ENCODE measurements at places on chromosomes 1 and 21.

DNA sequence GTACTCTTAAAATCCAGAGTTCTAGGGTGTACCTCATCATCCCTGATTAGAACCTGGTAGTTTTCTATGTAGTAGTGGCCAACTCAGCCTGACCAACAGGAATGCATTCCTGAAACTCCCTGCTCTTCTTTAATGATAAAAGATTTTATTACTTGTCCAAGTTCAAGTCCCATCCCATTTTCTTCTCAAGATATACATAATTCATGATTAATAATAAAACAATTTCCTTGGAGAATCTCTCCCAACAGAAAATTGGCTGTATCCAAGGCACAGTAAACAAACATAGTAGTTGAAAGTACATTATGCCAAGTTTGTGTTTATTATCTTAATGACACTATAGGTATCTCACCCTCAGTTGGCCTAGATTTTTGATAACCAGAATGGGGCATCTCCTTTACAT, 714.1 kb upstream of the ADAMTS5 start:
- DNase-seq = no peak

GRCh38 chr1:188363943-188364342, 1535.2 kb downstream of the PLA2G4A start:
- DNase-seq = no peak

DNA sequence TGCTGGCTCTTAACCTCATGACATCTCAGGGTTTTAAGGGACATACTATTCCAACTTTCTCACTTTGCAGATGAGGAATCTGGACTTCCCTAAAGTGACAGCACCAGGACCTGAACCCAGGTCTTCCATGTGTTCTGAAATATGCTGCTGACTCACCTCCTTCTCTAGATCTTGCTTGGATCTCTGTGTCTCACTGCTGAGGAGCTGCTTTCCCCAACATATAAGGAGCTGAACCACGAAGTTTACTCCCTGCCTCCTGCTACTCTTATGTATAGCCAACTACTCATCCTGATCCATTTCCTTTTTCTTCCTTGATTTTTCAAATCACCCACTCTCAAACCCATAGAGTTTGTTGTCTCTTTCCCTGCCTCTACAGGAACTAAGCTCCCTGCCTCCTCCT, 38.2 kb downstream of the ALG14 start:
- DNase-seq = no peak

DNA sequence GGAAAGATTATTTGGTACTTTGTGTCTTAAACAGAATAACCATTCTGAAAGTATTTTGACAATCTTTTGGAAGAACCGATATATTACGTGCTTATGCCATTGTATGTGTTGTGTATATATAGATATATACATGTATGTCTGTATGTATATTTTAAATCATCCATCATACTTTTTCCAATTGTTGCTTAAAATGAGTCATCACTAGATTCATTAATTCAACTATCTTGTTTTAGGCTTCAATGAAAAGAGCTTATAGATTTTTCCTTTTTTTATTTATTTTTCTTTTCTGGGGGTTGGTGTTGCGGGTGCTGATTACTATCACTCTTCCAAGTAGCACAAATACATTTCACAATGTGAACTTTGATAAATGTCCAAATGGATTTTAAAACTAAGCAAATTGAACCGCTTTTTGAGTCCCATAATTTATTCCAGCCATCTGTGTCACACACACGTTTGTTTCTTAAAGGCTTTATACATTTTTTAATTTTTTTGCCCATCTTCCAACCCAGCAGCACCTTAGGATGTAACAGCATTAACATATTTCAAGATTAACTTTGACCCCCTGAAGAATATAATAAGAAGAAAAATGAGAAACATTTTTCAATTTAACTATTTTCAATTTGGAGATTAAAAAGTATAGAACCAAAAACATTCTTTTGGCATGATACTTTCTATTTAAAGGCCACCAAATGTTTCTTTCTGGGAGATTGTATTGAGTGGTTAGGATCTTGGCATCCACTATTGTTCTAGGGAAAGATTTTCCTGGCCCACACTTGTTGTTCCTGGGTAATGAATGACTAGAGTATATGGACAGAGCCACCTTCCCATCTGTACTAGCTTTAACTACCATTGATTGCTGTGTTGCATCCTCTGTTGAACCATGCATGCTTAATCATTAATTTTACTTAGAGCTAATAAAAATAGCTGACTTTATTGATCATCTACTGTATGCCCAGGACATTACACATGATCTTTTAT, 9.3 kb upstream of the DPYD start:
- no peak for DNase-seq

DNA sequence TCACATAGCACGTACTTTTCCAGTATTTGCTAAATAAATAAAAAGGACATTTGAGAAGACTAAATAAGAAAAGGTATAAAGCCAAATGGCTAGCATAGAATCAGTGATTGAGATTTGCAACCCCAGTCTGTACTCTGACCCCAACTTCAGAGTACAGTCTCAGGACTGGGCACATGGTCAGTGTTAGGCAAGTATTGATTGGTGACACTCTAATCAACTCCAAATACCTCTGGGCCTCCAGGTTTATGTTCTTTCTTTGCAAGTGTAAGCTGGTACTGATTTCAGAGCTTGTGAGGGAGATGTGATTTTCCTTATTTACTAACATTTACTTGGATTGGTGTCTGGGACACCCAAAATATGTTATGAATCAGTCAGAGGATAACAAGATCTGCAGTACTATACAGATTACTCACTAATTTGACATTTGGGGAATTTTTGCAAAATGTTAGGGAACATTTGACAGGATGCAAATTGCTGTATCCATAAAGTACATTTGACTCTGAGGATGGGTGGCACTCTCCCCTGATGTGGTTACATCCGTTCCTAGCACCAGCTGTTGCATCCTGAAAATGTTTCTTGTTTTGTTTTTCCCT, 34.2 kb downstream of the LMO4 start:
- no peak for DNase-seq

DNA sequence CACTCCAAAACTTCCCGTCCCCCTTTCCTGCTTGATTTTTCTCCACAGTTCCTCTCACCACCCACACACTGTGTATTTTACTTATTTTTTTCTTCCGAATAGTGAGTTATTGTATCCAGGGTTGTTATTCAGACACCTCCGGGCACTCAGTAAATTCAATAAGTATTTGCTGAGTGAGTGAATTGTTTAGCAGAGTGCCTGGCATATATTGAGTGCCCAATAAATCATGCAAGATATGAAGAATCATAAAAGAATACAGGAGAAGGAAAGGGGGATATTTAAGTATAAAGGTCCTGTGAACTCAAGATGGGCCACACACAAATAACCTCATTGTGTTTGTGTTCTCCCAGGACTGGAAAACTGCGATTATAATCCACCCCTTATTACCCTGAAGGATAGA, 139.9 kb downstream of the GALNT2 start:
- DNase-seq = no peak

DNA sequence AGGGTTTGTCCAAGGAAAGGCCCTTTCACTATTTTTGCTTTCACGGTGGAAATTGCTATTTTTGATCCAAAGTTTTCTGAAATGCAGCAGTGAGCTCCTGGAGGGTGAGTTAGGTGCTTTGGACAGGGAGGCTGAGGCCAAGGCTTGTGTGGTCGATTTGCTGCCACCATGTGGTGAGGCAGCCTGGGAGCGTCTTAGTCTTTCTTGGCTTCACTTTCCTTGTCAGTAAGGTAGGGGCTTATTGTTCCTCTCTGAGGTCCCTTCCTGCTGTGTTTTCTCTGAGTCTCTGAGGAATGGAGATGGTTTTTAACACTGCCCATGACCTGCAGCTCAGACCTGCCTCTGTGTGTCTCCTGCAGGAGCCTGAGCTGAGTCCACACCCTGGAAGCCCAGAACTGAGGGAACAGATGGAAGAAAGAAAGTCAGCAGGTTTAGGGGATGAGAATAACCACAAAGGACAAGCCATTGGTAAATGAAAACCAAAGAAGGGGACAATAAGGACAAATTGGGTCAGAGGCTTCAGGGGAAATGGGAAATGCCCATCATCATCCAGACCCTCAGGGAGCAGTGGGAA, 20.1 kb upstream of the S100A10 start:
- no peak for DNase-seq

GRCh38 chr1:114353262-114353661, 157.7 kb downstream of the TRIM33 start:
- no peak for DNase-seq

- DNase-seq = no peak
Observed at GRCh38 chr21:21210552-21210951, 212.3 kb downstream of the NCAM2 start.

GRCh38 chr1:163422738-163423404, 101.1 kb downstream of the NUF2 start:
- DNase-seq = no peak

DNA sequence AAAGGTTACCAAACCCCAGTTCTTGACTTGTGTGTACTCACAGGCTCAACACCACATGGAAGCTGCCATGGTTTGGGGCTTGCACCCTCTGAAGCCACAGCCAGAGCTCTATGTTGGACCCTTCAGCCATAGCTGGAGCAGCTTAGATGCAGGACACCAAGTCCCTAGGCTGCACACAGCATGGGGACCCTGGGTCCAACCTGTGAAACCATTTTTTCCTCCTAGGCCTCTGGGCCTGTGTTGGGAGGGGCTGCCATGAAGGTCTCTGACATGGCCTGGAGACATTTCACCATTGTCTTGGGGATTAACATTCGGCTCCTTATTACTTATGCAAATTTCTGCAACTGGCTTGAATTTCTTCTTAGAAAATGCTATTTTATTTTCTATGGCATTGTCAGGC, 62.1 kb upstream of the PRRX1 start:
- no peak for DNase-seq

DNA sequence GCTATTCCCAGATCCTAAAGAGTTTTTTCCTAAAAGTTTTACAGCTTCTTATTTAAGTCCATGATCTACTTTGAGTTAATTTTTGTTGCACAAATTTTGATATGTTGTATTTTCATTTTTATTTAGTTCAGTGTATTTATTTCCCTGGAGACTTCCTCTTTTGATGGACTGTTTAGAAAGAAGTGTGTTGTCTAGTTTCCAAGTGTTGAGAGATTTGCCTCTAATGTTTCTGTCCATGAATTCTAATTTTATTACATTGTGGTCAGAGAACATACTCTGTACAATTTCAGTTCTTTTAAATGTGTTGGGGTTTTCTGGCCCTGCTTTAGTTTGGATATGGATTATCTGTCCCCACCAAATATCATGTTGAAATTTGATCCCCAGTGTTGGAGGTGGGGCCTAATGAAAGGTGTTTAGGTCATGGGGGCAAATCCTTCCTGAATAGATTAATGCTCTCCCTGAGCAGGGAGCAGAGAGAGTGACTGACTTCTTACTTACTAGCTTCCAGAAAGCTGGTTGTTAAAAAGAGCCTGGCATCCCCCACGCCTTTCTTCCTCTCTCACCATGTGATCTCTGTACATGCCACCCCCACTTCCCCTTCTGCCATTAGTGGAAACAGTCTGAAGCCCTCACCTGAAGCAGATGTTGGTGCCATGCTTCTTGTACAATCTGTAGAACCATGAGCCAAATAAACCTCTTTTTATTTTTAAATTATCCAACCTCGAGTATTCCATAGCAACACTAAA, 4.6 kb downstream of the CHD1L start:
- no peak for DNase-seq

DNA sequence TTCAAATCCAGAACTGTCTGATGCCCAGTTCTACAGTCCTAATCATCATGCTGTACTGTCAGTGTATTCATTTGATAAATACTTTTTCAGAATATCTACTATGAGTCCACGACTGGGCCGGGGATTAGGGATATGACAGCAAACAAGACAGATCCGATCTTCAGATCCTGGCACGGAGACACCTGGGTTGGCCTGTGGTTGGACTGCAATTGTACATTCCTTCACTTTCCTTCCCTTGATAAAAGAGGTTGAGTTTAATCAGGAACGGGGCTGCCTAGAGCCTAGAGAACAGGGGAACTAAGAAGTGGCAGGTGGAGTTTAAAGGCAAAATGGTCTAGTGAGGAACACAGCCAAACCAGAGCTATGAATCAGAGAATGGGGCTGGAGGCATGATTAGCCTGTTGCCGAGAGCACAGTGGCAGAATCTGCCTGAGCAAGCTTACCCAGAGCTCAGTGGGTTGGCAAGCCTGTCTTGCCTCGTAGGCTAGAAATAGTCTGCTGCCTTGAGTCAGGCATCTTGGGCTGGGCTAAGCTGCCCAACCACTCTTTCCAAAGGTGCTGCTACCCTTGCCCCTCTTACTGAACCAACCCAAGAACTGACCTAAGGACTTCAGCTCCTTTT, 38.1 kb upstream of the PTCH2 start:
- no peak for DNase-seq

GRCh38 chr1:194084755-194085154, 898.3 kb upstream of the B3GALT2 start:
- no peak for DNase-seq

GRCh38 chr1:197638316-197638715, 137.0 kb downstream of the DENND1B start:
- DNase-seq = no peak

DNA sequence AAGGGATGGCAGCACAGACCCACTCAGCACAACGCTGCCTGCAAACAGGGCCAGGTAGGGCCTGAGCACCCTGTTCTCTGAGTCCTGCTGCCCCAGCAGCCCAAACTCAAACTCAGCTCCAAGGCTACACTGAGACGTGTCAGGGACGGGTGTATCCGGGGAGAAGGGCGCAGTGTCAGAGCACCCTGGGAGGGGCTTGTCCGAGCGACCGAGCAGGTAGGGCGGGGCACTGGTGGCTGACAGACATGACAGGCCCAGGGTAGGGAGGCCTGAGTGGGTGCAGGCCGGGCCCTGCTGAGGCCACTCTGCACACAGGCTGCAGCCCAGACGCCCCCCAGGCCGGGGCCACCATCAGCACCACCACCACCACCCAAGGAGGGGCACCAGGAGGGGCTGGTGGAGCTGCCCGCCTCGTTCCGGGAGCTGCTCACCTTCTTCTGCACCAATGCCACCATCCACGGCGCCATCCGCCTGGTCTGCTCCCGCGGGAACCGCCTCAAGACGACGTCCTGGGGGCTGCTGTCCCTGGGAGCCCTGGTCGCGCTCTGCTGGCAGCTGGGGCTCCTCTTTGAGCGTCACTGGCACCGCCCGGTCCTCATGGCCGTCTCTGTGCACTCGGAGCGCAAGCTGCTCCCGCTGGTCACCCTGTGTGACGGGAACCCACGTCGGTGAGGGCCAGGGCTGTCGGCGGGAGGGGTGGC, 5.5 kb downstream of the SCNN1D start:
- no peak for DNase-seq

- DNase-seq = no peak
Observed at GRCh38 chr1:153526132-153526543, 9.7 kb downstream of the S100A6 start.

DNA sequence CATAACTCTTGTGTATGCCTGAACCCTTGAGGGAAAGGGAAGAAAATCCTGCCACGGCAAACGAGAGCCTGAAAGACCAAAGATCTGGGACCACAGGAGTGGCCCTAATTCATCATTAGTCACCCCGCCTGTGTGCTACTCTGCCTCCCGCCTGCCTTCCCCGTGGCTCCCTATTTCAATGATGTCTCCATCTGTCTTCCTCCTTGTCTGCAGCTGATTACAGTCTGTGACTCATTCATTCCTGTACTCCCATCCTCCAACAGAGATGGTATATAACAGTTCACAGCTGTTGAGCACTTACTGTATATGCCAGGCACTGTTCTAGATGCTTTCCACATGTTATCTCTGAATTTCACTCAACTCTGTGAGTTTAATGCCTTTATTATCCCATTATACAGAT, 96.6 kb downstream of the SEC16B start:
- DNase-seq = no peak

GRCh38 chr1:201251411-201251810, 31.9 kb upstream of the PKP1 start:
- DNase-seq = no peak
